ENCODE measurements at places on chromosomes 4 and X.

DNA sequence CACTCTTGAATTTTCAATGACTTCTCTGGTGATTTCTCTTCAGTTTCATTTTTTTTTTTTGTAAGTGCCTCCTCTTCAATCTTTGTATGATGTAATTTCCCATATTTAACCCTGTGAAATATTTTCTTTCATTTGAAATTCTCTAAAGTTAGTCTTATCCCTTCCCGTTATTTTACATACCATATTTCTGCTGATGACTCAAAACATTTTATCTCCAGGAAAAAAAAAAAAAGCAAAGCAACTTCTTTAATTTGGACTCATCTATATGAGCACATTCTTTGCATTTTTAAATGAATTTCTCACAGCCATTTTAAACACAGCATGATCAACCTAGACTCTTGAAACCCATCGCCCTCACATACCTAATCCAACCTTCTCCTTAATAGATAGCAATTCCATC lies 1831.4 kb downstream of the ARAP2 start:
- DNase-seq: no peak

DNA sequence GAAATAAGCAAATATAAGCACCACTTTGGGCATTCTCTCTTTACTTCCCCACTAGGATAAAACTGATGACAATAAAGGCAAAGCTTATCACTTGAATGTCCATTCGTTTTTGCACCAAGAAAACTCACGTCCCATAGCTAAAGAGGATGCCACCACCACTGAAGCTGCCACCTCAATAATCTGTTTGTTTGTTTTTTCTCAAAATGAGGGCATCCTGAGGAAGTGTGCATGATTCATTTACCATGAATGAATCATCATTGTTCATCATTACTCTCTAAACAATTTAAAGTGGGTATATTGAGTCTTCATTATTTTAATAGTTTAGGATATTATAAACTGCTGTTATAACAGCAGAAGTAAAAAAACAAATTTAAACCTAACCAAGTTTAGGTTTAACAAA lies 168.2 kb downstream of the DCTD start:
- no peak for DNase-seq

DNA sequence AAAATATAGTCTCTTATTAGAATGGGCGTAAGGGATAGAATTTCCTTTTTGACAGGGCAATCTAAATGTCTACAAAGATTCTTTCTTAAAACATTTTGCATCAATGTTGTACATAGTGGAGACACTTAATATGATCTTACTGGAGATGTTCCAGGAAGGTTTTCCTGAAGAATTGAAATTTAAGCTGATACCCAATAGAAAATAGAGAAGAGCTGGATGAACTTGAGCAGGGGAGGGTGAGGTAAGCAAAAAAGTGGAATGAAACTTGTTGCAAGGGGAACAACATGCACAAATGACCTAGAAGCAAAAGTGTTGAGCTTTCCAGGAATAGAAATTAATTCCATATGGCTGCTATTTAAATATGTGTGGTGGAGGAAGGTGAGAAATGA lies 19.7 kb downstream of the SLAIN2 start:
- no peak for DNase-seq

DNA sequence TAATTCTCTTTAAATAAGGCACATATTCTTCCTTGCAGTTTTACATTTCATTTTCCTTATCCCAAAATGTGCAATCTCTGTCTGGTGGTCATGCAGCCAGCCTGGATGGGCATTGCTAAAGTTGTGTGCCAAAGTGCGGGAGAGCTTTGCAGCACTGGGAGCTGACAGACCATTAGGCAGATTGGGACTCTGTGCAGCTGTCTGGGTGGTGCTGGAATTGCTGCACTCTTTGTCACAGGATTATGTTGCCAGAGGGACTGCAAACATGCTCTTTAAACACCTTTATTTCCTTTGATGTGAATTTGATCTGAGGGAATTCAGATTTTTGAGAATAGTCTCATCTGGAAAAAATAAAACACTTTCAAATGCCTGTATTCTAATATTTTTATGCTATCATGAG lies 956.2 kb upstream of the DIAPH2 start:
- no peak for DNase-seq

GRCh38 chr4:142416711-142417275 lies 429.3 kb downstream of the INPP4B start:
- no peak for DNase-seq
